SK-MEL-5 (cell line): ENCODE measurements at places on chromosomes 5 and 9.

DNA sequence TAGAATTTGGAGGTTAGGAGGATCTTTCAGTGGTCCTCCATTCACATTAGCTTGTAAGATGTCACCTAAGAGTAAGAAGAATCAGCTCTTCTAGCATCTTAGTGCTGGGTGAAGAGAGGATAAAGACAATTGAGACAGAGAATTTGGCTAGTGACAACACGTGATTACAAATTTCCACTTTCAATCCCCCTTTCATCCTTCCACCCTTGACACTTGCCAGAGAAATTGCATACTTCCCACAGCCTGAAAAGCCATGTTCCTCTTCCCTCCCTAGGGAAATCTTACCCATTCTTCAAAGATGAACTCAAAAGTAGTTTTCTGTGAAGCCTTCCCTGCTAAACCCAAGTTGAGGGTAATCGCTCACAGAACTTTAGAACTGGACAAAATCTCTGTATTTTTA, 282.6 kb upstream of the PTGER4 start:
- no peak for DNase-seq

DNA sequence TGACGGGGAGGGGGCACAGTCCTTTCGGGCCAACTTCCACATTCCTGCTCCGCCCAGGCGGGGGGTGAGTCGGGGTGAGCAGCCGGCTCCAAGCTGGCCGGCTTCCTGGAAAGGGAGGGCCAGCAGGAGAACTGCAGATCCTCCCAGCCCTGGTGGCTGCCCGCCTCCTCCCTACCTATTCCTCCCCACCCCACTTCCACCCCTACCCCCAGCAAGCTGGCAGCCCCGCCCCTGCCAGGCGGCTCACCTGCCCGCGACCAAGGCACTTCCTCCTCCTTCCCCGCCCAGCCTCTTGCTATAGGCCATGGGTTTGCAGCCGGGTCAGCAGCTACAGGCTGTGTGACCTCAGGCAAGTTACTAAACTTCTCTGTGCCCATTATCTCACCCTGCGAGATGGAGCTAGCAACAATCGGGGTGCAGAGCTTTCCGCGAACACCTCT, 5.6 kb upstream of the IRF1 start:
- DNase-seq, result no peak

GRCh38 chr5:180046656-180047055, 24.9 kb downstream of the RNF130 start:
- DNase-seq, result no peak

GRCh38 chr5:10366310-10367272, 13.1 kb downstream of the MARCHF6 start:
- peak; percentile 45 for DNase-seq

DNA sequence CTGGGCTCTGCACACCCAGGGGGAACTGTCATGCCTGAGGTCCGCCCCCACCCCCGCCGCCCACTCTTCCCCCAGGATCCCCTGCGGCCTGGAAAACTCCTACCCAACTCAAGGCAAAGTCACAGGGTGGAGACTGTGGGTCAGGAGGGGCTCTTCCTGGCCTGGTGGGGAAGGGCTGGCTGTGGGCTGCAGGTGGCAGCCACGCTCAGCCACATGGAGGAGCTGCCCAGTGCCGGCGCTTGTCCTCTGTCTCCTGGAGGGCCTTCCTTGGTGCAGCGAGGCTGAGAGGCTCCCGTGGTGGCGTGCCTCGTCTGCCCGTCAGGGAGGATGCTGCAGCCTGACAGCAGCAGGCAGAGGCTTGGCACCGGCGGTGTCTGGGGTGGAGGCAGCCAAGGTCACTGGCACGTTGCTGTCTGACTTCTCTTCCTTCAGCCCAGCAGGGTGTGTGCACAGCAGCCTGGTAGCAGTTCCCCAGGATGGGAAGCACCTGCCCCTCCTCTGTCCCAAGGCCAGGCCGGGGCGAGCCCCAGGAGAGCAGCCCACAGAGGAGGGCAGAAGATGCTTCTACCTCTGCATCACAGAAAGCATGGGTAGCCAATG, 78.1 kb downstream of the ADAMTS2 start:
- DNase-seq, result no peak

DNA sequence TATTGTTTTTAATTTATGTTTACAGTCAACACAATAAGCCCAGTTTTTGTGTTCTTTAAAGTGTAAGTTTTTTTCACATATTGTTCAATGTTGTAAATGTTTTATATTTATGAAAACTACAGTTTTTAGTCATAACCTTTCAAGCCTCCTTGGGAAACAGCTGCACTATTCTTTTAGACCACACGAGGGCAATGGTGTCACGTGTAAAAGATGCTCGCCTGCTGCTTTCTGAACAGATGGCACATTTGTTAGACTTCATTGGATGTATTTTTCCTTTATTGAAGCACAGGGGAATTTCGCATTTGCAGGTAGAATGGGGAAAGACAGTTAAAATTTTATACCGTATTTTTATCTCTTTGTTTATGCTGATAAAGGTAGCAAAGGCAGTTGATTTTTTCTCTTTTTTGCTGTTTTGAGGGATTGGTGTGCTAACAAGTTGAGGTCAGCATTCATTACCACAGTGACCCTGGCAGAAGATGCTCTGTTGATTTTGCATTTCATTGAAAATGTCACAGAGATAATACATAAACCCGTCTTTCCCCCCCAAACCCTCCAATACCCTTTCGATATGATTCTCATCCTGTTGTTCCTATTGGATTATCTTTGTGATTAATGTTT, 59.0 kb downstream of the MAT2B start:
- DNase-seq, result peak; percentile 71

- DNase-seq, result no peak
Measured at GRCh38 chr5:23026252-23027170, 173.4 kb upstream of the CDH12 start.

DNA sequence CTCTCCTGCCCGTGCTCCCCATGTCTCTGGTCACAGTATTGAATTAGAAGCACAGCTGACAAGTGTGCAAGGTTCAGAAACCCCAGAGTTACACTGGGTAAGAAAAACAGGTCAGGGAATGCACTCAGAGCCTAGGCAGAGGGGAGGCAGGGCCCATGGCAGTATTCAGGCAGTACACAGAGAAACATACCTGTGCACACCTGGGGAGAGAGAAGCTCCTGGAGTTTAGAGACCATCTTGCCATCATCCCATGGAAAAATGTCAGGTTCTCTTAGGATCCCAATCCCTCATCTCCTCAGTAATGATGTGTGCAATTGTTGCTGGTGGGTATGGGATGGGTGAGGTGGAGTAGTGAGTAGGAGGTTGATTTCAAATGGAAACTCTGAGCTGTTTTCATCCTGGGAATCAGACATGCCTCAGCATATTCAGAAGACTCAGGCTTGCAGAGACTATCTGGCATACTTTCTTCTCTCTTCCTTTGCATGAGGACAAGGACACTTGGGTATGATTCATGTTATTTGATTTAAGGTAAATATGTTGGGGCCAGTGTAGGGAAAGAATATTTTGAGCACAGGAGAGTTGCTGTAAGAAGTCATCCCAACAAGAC, 228.5 kb downstream of the ESM1 start:
- DNase-seq, result no peak

GRCh38 chr5:54243483-54244080, 66.8 kb downstream of the ARL15 start:
- peak; percentile 53 for DNase-seq

GRCh38 chr5:92222449-92222848, 839.3 kb upstream of the ARRDC3 start:
- DNase-seq, result peak; percentile 6
